ENCODE measurements at places on chromosomes 7 and 10. TPM values are rescaled to one million over a fixed set of nuclear protein-coding genes. Genes with fewer than 3 reads are reported as not detected.

The C10orf67 gene
- total RNA-seq = 1.2 TPM

GRCh38 chr7:26179826-26180497 lies 20.6 kb downstream of the HNRNPA2B1 start:
- no peak for DNase-seq

DNA sequence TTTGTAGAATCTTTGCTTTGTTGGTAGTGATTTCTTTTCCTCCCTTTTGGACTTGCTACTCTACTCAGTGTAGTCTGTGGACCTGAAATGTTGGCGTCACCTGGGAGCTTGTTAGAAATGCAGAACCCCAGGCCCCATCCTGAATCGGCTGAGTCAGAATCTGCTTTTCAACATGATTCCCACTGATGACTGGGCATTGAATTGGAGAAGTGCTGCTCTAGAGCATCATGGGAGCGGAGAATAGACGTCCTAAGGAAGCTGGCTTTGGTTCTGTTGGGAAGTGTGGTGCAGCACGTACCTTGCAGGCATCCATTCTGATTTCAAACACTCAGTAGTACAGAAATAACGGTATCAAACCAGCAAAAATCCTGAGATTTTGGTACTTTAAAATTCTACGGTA lies 54.7 kb downstream of the RBM33 start:
- DNase-seq = no peak

DNA sequence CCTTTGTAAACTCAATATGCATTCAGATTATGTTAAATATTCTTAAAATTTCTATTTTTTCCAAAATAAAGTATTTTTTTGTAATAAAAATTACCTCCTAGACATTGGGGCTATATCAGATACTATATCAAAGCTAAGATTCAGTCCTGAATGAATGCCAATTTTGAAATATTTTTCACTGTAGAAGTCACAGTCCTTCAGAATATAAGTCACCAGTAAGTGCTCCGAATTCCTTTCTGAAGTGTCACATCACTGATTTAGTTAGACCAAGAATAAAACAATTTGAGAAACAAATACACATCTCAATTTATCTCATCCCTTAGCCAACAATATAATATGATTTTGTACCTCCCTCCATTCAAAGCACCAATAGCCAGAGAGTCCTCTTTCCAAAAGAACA lies 33.9 kb upstream of the GSAP start:
- DNase-seq = no peak

DNA sequence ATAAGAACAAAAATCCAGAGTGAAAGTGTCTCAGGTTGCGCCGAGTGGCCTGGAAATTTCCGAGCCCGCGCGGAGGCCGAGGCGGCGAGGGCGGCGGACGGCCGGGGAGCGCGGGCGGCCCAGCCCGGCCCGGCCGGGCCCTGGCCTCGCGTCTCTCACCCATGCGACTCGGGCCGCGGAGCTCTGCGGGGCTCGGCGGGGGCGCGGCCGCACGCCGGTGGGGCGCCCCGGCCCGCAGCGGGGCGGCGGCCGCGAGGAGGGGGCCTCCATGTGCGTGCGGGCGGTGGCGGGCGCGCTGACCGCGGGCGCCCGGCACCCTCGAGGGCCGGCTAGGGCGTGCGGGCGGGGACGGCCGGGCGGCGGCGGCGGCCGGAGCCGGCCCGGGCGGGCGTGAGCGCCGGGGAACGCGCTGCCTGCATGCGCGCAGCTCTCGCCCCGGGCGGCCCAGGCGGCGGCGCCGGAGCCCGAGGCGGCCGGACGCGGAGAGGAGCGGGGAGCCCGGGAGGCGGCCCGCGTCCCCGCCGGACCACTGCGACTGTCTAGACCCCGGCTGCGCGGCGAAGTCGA lies 302 bp upstream of the EN2 start:
- DNase-seq = no peak

DNA sequence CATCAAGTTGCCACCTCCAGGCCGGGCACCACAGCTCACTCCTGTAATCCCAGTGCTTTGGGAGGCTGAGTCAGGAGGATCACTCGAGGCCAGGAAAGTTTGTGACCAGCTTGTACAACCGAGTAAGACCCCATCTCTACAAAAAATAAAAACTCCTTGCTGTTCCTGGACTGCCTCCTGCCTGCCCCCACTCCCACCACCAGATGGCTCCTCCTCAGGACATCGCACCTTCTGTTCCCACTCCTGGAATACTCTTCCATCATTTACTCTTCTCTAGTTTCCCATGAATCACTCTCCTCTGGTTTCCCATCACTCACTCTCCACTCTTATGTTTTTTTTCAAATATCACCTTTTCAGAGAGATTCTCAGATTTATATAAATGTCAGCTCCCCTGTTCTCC lies 540.7 kb downstream of the CALN1 start:
- DNase-seq = no peak

- DNase-seq = no peak
These were observed 166.5 kb downstream of the TMEM26 start for GRCh38 chr10:61286686-61287085.

DNA sequence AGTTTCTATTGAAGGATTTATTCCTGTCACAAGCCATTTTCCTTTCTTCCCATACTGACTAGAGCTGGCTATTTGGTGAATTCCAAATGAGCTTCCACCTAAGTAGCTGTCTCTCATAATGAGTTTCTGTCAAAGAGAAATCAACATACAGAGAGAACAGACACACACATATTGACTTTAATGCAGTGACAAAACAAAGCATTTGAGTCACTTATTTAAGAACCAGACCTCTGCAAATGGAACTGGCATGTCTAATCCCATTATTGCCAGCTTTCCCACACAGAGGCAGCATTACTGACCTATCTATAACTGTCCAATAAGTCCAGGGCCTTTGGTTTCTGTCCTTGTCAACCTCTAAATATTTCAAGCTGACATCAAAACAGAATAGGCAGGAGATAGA lies 179.3 kb upstream of the CSTF2T start:
- DNase-seq = no peak

GRCh38 chr10:122878799-122879338 lies 512 bp downstream of the FAM24B start:
- DNase-seq = no peak

GRCh38 chr10:13038391-13038790 lies 36.9 kb upstream of the CCDC3 start:
- no peak for DNase-seq

DNA sequence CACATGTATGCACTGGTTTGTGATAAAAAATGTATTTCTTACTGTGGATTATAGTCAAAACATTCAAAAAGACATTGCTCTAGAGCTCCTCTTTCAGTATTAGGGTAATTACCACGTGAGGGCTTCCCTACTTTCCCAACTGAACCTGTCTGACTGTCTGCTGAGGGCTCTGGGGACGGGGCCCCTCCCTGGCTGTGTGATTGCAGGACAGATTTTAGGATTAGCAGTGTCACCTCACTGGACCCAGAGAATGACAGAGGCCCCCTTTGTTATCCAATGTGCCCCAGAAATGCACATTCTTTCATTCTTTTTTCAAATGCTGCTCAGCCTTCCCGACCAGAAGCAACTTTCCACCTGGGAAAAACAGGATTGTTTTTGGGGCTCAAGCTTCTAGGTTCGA lies 43.6 kb upstream of the MXI1 start:
- DNase-seq = no peak

- DNase-seq = no peak
These were observed 28.3 kb downstream of the PTPRN2 start for GRCh38 chr7:158559356-158559755.

All from sciatic nerve (tissue), 2 donors.